ENCODE measurements at places on chromosomes 5 and 9.

DNA sequence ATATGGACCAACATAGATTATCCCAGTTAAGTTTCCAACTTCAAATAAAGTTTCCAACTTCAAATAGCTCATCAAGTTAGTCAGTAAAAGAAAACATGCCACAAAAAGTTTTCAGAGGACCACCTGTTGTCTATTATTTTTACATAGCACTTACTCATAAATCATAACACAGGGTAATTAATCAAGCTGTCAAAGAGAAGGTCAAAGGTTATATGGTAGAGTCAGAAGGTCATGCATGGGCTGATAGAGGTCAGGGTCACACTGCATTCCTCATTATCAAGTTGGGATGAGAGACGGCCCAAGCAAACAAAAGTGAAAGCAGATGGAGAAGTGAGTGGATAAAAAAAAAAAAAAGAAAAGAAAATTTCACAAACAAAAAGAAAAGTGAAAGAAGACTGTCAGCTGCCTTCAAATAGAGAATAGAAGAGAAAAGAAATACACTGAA, 145.5 kb upstream of the POU5F2 start:
- DNase-seq, result no peak

- DNase-seq, result peak; percentile 64
These were observed 31.4 kb downstream of the ANXA6 start for GRCh38 chr5:151126199-151126645.

DNA sequence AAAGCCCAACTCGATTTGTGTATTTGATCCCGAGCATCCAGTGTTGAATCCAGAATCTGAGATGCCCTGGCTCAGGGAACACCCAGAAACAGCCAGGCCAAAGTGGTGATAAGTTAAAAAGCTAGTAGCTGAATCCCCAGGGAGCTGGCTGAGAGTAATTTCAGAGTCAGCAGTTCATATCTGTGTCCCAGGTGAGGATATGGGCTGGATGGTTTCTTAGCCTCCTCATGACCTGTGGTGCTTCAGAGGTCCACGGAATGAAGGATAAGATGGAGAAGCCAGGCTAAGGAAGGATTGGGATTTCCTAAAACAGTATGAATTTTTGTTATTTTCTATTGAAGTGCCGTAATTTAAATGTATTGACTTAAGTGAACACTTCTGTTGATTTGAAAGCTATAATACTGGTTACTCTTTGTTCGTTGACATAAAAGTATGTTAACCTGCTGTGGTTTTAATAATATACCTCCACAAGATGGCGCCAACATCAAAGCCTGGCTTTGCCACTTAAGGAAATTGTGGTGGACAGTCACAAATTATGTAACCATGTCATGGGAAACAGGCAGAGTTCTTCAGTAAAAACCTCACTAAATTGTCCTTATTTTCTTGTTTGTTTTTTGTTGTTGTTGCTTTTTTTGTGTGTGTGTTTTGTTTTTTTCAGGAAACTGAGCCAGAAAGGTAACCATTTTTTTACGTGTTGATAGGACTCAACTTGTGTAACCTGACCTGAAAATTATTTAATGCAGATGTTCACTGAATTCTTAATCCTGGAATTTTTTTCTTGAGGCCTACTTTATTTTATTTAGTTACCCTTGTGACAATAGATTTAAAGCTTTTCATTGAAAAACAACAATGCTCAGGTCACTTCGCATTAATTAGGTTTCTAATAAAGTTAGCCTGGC, 11.4 kb downstream of the MTAP start:
- peak; percentile 85 for DNase-seq

DNA sequence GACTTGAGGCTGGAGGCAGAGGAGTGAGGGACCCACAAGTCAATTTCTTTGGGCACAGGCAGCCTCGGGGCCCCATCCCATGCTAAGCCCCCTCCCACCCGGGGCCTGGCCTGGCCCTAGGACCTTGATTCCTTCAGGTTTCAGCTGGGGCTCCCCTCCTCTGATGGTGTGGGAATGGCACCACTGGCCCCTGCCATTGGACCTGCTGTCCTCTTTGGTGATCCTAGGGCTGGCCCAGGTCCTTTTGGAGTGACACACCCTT, 10.5 kb downstream of the ERGIC1 start:
- no peak for DNase-seq

GRCh38 chr5:142063878-142064331, 44.7 kb upstream of the NDFIP1 start:
- DNase-seq, result peak; percentile 74

DNA sequence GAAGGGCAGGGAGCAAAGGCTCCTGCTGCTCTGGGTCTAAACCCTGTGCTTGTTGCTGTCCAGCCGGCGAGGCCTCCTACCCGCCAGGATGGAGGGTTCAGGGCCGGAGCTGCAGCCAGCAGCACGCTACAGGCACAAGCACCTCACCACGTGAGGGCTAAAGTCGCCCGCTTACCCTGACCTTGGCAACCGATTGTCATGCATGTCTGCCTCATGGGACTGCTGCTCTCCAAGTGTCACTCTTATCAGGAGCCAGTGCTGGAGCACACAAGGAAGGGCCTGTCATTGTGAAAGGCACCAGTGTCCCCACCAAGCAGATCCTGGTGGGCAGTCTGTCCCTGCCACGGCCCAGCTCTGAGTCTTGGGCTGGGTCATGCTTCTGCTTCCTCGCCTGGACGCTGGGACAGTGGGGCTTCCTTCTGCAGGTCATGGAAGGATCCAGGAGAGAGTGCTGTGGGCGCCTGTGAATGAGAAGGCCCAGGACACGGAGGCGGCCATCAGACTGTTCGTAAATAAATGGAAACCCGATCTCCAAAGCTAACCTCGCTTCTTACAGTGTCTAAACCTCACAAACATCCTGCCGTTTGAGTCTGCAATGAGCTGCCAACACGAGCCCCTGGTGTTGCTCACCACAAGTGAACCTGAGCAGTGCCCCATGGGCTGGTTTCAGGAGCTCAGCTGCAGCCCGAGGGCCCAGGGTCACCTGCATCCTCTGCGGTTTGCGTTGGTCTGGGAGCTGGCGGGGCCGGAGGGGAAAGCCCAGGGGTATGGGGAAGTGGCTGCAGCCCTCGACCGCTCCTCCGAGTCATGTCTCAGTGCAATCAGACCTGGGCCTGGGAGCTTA, 58.2 kb upstream of the RXRA start:
- DNase-seq, result no peak

- DNase-seq, result no peak
These were observed 247.5 kb downstream of the CD180 start for GRCh38 chr5:66949066-66949465.

DNA sequence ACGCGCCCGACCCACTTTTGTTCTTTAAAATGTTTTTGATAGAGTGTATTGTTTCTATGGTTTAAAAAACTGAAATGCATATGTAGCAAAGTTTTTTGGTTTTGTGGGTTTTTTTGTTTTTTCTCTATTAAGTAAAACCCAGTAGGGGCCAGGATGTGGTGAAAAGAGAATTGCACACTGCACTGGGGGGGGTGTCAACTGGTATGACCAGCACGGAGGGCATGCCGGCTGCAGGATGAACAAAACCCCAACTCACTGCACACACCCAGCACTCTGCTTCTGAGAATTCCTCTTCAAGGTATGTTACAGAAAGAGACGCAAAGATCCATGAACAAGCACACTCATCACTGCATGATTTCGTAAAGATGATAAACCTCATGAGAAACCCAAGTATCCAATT, 75.0 kb downstream of the STK10 start:
- DNase-seq, result peak; percentile 40

- DNase-seq, result no peak
These were observed 9.4 kb upstream of the TENT2 start for GRCh38 chr5:79602889-79603288.

DNA sequence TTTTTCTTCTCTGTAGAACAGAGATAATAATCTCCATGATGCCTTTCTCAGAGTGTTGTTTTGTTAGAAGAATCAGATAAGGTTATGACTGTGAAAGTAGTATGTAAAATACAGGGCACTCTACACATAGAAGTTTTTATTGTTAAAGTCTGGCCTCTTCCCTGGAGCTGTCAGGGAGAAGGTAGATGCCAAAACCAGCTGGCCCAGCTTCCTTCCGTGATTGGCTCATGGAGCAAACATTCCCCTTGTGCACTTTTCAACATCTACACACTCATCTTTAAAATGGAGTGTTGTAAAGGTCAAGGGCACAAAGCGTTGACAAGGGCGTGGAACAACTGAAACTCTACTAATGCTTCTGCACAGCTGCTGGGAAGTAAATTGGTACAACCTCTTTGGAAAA, 7.4 kb upstream of the RNF183 start:
- DNase-seq, result peak; percentile 9

DNA sequence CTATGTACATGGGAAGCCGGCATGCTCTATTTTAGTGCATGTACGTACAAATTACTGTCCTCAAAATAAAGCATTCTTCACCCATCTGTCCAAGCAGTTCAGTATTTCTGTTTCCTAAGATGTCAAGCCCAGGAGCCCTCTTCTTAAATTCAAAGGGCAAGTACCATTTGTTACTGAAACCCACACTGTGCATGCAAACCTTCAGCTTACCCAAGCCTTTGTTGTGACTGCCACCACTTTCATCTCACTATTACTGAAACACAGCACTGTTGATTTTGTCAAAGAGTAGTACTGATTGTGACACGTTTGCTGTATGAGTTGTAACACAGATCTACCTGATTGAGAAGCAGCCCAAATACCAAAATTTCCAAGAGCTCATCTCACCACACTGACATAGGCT, 390.4 kb upstream of the IZUMO3 start:
- no peak for DNase-seq

DNA sequence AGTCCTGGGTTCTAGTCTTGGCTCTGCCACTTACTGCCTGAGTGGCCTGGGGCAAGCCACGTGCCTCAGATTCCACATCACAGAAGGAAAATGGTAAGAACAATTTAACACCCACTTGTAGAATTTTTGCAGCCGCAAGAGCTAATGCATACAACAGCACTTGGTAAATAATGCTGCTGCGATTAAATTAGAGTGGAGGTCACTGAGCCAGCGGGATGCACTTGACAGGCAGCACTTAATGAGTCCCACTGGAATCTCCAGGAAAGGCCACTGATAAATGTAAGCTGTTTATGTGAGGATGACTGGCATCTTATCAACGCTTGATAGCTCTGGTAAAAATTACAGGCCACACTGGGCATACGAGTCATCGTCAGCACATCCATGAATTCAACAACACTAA, 59.4 kb upstream of the UBTD2 start:
- DNase-seq, result no peak

- no peak for DNase-seq
These were observed 86.8 kb downstream of the NSUN2 start for GRCh38 chr5:6545770-6546690.

DNA sequence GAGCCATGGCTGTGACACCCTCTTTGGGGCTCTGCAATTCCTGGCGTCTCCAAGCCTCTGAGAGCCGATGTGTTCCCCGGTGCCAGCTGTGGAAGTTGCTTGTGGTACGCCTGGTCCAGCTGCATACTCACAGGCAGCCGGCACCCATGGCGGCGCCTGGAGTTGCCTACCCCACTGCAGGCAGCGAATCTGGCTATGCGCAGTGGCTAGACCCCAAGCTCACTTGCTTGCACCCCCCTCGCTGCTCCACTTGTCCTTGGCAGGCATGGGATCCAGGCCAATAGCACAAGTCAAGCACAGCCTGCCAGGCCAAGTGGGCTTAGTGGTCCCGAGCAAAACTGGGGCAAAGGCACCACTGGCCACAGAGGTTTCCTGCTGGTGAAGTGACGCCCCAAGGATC, 24.7 kb upstream of the GABRA6 start:
- no peak for DNase-seq

GRCh38 chr5:98933445-98934072, 4.8 kb upstream of the CHD1 start:
- DNase-seq, result no peak

DNA sequence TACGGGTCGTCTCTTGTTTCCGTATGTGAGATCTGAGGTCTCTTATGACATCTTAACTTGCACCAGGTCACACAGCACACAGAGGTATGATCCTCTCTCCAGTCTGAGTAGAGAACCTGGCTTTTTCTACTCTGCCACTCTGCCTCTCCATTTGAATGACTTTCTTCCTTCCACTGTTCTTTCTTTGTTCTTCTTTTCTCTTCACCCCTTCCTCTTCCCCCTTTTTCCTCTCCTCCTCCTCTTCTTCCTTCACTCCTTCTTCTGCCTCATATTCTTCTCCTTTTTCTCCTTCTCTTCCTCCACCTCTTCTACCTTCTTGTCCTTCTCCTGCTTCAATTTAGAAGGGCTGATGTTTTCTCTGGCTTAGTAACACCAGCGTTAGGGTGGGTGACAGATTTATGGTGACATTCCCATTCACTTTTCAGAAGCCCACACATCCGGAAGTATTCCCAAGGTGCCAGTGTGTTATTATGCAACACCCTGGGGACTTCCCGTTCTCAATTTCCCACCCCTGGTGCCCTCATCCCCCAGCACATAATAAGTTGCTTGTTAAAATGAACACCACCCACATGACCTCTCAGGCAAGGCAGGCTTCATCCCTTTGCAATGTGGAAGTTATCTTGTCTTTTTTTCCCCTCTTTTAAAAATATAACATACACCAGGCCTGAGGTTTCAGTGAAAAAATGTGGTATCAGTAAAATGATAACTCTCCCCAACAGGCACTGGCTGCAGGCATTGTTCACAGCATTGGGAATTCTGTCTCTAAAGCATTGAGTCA, 122.0 kb downstream of the PAPPA start:
- DNase-seq, result peak; percentile 56

DNA sequence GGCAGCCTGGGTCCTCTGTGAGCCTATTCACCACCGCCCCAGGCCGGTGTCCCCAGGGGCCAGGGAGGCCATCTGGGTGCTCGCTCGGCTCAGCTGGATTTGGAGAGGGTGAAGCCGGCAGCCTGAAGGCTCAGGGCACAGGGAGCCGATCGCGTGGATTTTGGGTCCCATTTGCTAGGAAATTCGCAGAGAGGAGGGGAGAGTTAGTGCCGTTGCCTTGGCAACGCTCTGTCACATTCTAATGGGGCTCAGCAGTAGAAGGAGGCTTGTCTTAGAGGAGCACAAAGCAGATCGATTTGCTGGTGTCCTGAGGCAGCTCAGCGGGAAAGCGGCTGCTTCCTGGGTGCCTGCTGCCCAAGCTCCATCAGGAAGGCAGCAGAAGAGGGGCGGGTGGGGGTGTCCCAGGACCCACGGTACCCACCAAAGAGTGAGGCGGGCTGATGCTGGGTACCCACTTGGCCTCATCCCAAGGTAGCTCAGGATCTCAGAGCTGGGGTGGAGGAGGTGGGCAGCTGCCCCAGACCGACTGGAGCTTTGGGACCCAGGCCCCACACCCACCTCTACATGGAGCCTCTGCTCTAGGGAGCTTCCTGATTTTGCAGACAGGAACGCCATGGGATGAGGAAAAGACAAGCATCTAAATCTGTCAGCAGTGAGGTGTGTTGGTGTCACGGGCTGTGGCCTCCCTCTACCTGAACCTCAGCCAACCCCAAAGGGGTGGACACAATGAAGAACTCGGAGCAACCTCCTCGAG, 17.1 kb upstream of the OLFM1 start:
- DNase-seq, result no peak

Data from EH (cell line).